ENCODE measurements at places on chromosomes 2 and 18.

GRCh38 chr18:12238826-12239225 lies 15.3 kb upstream of the CIDEA start:
- no peak for DNase-seq

DNA sequence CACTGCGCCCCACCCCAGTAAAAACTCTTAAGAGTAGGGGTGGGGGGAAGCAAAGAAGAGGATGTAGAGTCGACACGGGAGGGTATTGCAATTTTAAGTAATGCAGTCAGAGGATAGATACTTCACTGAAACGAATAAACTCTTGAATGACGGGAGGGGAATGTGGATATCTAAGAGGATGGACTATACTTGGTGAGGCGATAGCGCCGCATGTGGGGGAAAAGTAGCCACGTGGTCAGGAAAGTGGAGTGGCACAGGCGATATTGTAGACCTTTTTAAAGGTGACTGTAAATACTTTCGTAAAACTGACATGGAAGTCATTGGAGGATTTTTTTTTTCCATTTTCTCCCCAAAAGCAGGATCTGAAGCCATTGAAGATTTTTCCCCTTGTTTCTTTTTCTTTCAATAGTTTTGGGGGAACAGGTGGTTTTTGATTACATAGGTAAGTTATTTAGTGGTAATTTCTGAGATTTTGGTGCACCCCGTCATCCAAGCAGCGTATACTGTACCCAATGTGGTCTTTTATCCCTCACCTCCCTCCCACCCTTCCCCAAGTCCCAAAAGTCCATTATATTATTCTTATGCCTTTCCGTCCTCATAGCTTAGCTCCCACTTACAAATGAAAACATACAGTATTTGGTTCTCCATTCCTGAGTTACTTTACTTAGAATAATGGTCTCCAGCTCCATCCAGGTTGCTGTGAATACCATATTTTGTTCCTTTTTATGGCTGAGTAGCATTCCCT lies 13.8 kb downstream of the CLK1 start:
- no peak for DNase-seq

DNA sequence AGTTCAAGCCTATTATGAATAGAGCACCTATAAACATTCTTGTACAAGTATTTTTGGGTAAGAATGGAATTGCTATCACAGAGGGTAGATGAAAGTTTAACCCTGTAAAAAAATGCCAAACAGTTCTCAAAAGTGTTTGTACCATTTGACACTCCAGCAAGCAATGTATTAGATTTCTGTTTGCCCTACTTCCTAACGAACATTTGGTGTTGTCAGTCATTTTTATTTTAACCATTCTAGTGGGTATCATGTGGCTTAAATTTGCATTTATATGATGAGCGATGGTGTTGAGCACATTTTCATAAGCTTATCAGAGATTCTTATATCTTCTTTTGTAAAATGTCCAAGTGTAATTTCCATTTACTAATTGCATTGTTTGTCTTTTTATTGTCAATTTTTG lies 608.2 kb upstream of the ACVR2A start:
- no peak for DNase-seq

DNA sequence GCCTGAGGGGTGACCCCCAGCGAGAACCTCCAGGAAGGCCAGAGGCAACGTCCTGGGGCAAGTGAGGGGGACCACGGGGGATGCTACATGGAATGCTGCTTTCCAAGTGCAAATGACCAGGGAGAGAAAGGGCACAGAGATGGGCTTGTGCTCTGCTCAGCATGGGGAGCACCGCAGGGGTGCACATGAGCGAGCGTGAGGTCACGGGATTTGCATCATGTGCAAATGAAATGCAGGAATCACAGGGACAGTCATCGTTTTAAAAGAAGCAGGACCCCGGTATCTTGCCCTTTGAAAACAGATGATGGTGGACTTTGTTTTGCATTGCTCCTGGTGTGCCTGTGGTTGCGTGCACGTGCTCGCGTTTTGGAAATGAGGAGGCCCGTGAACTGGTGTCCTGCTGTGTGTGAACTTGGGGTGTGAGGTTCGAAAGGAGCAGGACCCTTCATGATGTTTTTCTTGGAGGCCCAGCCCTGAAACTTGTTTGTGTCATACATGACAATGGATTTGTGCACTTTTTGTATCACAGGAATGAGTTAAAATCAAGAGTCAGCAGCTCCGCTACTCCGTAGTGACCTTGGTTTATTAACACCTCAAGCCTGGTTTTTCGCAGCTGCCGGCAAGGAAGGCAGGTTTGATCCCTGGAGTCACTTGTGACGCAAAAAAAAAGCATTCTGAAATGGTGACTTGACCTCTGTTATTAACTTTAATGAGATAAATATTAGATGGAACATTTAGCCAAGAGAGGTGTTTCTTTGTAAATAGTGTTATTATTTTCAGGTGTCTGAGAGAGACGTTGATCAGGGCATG lies 234.5 kb downstream of the LDLRAD4 start:
- DNase-seq: no peak

DNA sequence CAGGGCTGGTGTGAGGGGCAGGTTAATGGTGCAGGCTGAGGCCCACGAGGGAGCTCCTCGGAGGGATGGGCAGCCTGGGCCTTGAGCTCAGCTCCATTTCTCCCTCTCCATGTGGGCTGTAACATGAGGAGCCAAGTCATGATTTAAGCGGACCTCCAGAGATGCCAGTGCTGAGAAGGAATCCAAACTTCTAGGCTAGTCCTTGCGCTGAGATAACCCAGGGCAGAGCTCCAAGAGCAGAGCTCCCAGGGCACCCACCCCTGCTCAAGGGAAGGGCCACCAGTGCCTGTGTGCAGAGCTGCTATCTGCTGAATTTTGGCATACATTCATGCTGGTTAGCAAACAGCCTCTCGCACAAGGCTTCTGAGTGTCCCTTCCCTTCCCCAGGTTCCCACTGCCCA lies 95.1 kb downstream of the MRO start:
- no peak for DNase-seq

GRCh38 chr2:27250652-27251379 lies 12.0 kb downstream of the SLC30A3 start:
- no peak for DNase-seq

Measured in neuronal stem cell (in vitro differentiated cells).